ENCODE measurements at places on chromosomes 7 and 10.

DNA sequence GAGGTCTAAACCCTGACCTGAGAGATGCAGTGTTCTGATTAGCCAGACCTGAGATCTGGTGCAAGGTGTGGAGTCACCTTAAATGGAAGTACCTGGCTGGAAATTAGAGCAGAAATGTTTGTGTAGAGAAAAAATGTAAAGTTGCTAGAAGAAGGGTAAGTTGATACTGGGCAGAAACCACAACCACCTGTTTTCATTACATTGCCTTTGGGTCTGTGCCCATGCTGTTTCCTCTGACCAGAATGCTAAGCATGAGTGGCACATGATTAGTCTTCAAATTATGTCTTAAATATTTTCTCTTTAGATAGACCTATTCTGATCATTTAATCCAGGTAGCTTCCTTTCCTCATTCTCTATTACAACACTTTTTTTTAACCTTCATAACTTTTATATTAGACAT lies 69.0 kb downstream of the CASD1 start:
- DNase-seq = no peak

DNA sequence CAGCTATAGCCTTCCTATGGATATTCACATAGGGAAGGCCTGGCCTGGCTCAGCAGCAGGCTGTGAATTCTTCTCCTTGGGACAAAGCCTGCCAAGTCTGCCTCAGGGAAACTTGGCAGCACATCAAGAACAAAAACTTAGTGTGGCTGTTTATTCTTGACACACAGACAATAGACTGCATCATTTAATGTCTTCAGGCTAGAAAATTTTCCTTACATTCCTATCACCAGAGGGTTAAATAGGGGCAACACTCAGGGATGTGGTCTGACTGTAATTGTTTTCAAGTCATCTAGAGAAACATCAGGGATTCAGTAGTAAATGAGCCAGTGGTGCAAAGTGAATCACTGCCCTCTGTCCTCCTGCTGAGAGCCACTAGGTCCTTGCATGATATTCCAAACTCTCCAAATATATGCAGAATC lies 137.3 kb downstream of the SEMA3C start:
- no peak for DNase-seq

GRCh38 chr10:11242443-11243387 lies 225.0 kb downstream of the CELF2 start:
- no peak for DNase-seq

DNA sequence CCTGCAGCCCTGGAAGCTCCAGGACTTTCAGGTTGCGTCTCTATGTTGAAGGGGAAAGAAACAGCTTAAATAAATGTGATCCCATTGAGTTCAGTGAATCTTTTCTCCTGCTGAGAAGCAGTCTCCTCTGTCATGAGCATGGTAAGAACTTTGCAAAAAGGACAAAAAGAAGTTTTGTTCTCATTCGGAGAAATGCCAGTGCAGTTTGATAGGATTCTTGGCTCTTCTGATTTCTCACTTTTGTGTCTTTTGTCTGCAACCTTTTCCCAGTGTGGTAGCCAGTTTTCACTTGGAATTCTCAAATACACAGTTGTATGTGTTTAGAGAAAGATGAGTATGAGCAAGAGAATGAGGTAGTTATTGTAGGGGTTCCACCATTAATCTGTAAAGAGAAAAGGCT lies 64.3 kb downstream of the AP3M1 start:
- no peak for DNase-seq

- peak; percentile 44 for DNase-seq
Measured at GRCh38 chr7:774161-775109, 47.4 kb upstream of the PRKAR1B start.
